ENCODE measurements at places on chromosomes 3 and 15.

- DNase-seq = no peak
Observed at GRCh38 chr15:57227166-57227565, 149.1 kb upstream of the CGNL1 start.

DNA sequence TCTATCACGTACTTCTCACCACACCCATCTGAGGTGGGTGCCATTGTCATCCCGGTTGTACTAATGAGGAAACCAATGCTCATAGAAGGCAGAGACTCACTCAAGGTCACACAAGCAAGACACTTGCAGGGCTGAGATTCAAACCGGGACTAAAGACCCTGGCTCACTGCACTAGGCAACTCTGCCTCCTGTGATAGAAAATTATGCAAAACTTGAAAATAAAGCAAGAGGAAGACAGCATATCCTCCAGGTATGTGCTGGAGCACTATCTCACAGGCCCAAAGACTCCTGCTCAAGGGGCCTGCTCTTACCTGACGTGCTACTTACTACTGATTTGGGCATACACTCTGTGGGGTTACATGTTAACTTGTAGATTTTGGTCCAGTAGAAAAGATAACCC, 25.6 kb downstream of the ANXA2 start:
- no peak for DNase-seq

DNA sequence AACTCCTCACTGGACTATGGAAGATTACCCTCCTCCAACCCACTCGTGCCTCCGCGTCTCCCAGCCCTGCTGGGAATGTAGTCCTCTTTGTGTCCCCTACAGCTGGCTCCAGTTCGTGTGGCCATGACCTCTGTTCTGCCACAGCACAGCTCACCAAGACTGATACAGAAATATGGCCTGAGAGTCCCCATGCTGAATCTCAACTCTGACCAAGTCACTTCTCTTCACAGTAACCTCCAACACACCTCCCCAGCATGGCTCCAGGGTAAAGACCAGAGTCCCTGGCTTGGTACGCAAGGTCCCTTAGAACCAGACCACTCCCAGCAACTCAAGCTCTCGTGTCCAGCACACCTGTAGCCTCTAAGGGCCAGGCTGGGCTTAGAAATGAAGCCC, 2.3 kb upstream of the COL7A1 start:
- no peak for DNase-seq

GRCh38 chr15:65329288-65329983, 25.0 kb downstream of the RNU5B-1 start:
- no peak for DNase-seq

Data from HT-29 (cell line).